Foreskin melanocyte (primary cell): ENCODE measurements at places on chromosomes 2 and 18.

- DNase-seq, result no peak
Measured at GRCh38 chr2:43418680-43419079, 177.2 kb downstream of the THADA start.

- no peak for DNase-seq
Measured at GRCh38 chr18:45666006-45666405, 50.7 kb downstream of the SLC14A2 start.

GRCh38 chr2:193963472-193964119 is 1693.4 kb upstream of the SLC39A10 start:
- DNase-seq, result no peak

GRCh38 chr2:38605298-38605830 is 2.6 kb upstream of the HNRNPLL start:
- no peak for DNase-seq

GRCh38 chr2:170313992-170314348 is 136.0 kb downstream of the MYO3B start:
- DNase-seq, result no peak

- no peak for DNase-seq
Measured at GRCh38 chr18:2970772-2971659, 41.9 kb downstream of the LPIN2 start.
